ENCODE measurements at places on chromosomes 2 and 18.

- no peak for DNase-seq
Observed at GRCh38 chr18:34023471-34023870, 201.2 kb downstream of the NOL4 start.

- no peak for DNase-seq
Observed at GRCh38 chr2:166494140-166494624, at the start of gene SCN7A. SCN7A (minus strand) TSS chr2:166494249; CDS start chr2:166477696, 16,553 bp downstream.

- no peak for DNase-seq
Observed at GRCh38 chr2:167686691-167687090, 560.7 kb downstream of the STK39 start.

DNA sequence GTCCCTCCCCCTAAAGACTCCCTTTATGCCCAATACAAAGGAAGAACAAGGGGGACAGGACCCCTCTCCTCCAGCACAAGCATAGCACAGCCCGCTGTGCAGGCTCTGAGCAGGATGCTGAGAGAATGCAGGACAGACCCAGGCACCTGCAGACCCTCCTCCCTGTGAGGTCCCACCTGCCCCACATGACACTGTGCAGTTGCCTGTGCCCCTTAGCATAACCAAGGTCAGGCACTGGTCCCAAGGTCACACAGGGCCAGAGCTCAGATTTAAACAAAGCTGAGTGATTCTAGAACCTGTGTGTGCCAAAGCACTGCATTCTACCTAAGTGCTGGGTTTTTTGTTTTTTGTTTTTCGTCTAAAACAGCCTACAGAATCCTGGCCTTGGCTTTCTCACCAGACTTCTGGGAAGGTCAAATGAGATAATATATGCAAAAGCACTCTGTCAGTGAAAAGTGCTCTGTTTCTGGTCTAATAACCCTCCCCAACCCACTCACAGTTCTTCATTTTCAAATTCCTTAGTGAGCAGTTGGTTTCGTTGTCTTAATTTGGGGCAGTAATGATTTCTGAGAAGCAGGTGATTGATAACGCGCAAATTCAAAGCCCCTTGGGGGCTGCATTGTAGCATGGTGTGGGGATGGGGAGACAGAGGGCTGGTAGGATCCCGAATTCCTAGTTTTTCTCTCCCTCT is 125.7 kb downstream of the KCTD1 start:
- DNase-seq, result no peak

DNA sequence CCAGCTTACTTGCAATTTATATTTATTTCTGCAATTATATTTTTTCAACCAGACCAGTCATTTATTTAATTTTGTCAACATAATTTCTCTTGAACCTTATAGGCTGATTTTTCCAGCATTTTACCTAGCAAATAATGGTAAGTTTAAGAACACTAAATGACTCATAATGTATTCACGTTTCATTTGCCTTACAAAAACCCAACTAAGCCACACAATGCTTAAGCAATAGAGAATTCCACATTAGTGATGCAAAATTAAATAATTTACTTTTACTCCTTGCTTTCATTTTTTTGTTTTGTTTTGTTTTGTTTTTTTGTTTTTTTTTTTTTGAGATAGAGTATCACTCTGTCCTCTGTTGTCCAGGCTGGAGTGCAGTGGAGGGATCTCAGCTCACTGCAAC is 110.4 kb upstream of the VRK2 start:
- no peak for DNase-seq

GRCh38 chr2:98072442-98072841 is 14.5 kb upstream of the VWA3B start:
- DNase-seq, result no peak

- no peak for DNase-seq
Observed at GRCh38 chr2:44120428-44120827, 48.2 kb upstream of the PPM1B start.

- DNase-seq, result no peak
Observed at GRCh38 chr2:197236816-197237215, 73.8 kb downstream of the ANKRD44 start.

DNA sequence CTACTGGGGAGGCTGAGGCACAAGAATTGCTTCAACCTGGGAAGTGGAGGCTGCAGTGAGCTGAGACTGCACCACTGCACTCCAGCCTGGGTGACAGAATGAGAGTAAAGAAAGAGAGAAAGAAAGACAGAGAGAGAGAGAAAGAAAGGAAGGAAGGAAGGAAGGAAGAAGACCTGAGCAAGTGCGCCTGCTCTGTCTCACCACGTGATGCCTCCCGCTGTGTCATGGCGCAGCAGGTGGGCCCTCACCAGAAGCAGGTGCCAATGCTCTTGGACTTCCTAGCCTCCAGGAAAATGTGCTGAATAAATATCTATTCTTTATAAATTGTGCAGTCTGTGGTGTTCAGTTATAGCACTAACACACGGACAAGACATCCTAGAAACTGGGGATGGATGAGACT is 270.0 kb downstream of the CYP26B1 start:
- DNase-seq, result no peak

DNA sequence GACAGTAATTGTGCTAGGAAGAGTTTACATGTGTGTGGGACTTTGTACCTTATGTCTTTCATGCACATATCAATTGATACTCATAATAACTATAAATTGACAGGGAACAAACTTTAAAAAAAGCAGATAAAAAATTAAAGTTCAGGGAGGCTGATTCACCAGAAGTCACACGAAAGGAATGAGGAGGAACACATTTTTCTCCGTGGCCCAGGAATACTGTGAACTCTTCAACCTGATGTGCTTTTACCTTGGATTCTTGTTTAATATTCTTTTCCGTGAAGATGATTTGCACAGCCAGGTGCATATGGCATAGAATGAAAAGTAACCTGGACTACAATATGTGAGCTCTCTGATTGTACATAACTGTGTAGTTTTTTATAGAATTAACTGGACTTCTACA is 326.3 kb downstream of the CDH7 start:
- no peak for DNase-seq

DNA sequence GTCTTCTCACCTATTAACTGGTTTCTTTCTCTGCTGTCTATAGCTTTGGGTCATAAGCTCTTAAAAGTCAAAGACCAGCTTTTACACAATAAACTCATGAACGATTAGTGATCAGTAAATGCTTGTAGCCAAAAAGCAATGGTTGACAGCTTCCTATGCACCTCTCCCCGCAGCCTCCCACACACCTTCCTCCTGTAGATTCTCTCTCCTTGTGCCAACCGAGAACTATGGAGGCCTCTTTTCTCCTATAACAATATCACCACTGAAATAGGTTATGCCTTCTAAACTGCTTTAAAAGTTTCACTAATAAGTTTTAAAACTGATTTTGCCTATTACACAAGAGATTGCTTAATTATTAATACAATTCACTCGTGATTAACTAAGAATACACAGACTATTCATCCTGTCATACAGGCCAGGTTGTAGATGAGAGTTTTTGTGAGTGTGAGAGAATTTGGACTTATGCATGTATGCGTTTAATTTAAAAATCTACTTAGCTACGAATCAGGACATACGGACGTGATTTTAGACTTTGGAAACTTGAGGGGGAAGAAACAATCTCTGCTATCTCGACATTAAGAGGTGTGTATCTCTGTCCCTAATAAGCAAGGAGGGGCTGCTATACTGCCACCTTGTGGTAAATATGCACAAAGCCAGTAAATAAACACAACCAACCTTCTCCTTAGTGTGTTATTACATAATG is 229.1 kb upstream of the RBBP8 start:
- peak; percentile 40 for DNase-seq

DNA sequence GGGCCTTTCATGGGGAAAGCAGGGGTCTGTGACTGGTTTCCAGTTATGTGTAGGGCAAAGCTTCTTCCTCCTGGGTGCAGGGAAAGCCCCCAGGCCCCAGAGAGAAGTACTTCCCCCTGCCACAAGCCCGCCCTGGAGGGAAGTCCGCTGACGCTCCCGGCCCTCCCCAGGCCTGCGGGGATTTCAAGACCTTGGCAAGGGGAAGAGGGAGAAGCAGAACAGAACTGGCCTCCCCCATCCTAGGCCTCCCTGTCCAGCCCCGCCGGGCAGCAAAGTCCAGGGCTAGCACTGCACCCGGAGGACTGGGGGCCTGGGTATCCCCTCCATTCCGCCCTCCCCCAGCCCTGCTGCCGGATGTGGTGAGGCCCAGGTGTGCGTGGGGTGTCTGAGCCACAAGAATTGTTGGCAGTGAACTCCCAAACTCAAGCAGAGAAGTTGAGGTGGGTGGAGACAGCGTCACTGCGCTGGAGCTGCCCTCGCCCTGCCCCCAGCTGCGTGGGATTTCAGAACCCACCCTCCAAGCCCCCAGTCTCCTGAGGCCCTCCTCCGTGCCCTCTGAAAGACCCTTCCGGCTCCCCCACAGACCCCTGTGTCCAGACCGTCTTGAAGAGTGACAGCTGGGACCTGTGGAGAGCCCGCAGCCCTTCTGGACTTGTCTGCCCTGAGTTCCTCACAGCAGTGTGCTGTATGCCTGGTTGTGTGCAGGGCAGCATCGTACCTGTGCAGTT is 1.1 kb upstream of the DUSP2 start:
- DNase-seq, result no peak

GRCh38 chr2:84912984-84913383 is 7.5 kb downstream of the TMSB10 start:
- DNase-seq, result no peak

DNA sequence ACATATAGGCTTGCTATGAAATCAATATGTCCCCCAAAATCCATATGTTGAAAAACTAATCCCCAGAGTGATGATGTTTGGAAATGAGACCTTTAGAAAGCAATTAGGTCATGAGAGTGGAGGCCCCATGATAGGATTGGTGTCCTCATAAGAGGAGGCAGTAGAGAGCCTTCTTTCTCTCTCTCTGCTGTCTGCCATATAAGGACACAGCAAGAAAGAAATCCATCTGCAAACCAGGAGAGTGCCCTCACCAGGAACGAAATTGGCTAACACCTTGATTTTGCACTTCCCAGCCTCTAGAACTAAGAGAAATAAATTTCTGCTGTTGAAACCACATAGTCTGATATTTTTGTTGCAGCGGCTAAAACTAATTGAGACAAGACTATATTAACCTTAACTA is 89.5 kb downstream of the NBAS start:
- no peak for DNase-seq

GRCh38 chr2:53753041-53753440 is 14.6 kb upstream of the CHAC2 start:
- DNase-seq, result no peak

DNA sequence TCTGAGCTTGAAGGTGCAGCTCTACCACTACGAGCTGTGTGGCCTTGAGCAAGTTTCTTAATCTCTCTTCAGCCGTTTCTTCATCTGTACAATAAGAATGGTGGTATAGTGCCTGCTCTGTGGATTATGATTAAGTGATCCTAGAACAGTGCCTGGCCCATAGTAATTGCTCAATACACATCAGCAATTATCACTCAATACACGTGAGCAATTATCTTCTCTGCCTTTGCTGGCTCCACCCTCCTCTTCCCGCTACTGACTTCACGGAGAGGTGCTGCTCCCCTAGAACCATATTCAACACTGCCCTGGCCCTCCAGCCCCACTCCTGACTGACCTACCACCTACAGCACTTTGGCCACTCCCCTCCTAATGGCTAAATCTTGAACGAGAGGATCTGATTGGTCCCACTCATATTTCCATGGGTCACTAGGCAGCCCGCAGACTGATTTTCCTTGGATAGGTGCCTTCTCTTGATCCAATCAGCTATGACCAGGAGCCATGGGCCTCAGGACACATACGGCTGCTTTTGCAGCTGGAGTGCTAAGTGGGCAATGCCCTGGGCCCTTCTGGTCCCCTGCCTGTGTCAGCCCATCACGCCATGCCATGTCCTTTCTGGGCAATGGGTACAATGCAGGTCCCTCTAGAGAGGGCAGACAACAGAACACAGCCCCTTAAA is 77.5 kb downstream of the STPG4 start:
- no peak for DNase-seq

- DNase-seq, result no peak
Observed at GRCh38 chr2:145524836-145525235, 1004.9 kb upstream of the ZEB2 start.

DNA sequence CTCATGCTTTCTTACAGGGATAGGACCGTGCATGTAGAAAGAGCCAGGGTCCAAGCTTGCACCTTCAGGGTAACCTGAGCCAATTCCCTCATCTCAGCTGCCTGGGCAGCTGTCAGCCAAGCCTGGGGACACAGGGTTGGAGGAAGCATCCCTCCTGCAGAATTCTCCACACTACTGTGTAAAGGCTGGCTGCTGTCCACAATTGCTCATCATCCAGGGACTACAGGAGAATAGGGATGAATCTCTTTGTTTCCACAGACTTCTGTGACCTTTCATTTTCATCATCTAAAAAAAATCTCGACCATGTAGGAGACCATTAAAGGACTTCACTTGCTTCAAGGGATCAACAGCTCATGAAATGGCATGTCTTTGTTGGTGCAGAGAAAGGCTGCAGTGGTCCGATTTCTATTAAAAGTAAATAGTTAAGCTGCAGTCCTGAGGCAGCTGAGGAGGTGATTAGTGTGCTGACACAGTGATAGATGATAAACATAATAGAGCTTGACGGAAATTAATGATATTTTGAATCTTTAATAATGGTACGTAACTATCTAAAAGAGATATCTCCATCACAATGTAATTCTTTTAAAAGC is 74.4 kb upstream of the COPS8 start:
- no peak for DNase-seq

DNA sequence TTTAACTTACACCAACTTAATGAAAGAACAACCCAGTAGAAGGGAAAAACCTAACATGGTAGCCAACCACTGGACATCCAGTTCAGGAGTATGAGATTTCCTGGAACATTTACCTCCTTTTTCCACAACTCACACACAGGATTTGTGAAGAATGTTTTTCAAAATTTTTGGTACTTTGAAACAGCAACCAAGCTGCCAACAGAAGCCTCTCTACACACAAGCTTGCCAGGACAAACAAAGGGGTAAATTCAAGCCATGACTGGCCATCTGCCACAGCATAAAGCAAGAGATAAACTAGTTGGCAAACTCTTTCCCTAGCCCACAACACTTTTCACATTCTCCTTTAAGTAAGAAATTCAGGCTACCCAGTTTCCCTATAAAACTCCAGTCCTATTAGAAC is 21.4 kb downstream of the MGAT4A start:
- no peak for DNase-seq

- no peak for DNase-seq
Observed at GRCh38 chr2:133315280-133315679, 253.0 kb downstream of the NCKAP5 start.

- no peak for DNase-seq
Observed at GRCh38 chr2:146918280-146918679, 926.5 kb upstream of the ACVR2A start.

- no peak for DNase-seq
Observed at GRCh38 chr2:119387381-119388129, 20.8 kb downstream of the DBI start.

GRCh38 chr2:163719331-163719730 is 16.5 kb downstream of the FIGN start:
- DNase-seq, result no peak

- no peak for DNase-seq
Observed at GRCh38 chr18:47531717-47532116, 280.3 kb upstream of the SKOR2 start.

GRCh38 chr2:160306985-160307384 is 106.9 kb upstream of the ITGB6 start:
- DNase-seq, result no peak

GRCh38 chr2:29213888-29214291 is 98.7 kb downstream of the CLIP4 start:
- DNase-seq, result no peak
